ENCODE measurements at places on chromosomes 4 and X. TPM values are rescaled to one million over a fixed set of nuclear protein-coding genes. Genes with fewer than 3 reads are reported as not detected.
A peak's percentile ranks its signal among the peaks of the same experiment; 100 is the strongest.

Gene POF1B
- not detected for total RNA-seq

Gene HSD17B13
- not detected for total RNA-seq

Gene DTHD1
- not detected for total RNA-seq

Gene JCHAIN
- total RNA-seq = not detected

Gene CYTL1
- total RNA-seq = not detected

Gene HMX1
- not detected for total RNA-seq

Gene GC
- total RNA-seq = not detected

Gene COL4A5
- total RNA-seq = 1.0 TPM

Gene FABP2
- total RNA-seq = not detected

Gene P2RY4
- total RNA-seq = not detected

Gene RPS3A
- total RNA-seq = 5,462 TPM

Gene SULT1E1
- not detected for total RNA-seq

Gene EVC2
- total RNA-seq = not detected

Gene COL25A1
- not detected for total RNA-seq

Gene TMPRSS11B
- not detected for total RNA-seq

Gene PDE5A
- 2.5 TPM for total RNA-seq

Gene REELD1
- not detected for total RNA-seq

Gene IBSP
- not detected for total RNA-seq

- no peak for DNase-seq
Measured at GRCh38 chrX:150100261-150100660, 162.0 kb upstream of the EOLA2 start.

DNA sequence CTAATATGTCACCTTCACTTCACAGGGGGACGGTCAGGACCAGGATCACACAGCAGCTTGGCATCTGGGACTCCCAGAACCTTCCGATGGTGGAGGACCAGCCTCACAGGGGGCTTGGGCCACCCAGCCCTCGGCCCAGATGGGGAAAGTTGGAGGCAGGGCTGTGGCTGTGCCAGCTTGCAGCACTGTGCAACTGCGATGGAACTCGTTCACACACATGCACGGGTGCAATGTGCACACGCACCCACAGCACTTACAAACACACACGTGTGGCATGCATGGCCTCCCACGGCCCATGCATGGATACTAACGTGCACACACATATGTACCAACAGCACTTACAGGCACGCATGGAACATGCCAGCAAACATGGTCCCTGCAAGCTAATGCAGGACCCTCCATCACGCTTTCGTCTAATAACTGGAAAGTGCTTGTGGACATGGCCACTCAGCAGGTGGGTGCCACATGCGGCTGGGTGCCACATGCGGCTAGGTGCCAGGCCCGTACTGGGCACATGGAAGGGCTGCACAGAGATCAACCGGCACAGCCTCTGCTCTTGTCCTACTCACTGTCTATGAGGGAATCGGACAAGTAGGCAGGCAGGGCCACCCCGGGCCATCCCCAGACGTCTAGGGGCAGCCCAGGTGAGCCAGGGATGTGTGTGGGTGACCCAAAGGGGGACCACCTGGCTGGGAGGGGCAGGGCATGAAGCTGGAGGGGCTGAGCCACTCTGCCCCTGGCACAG is 63.2 kb downstream of the ADRA2C start:
- no peak for DNase-seq

GRCh38 chrX:119887721-119888425 is 7.8 kb upstream of the AKAP14 start:
- peak; percentile 30 for DNase-seq

- peak; percentile 7 for DNase-seq
Measured at GRCh38 chr4:162229670-162230069, 65.9 kb upstream of the FSTL5 start.

DNA sequence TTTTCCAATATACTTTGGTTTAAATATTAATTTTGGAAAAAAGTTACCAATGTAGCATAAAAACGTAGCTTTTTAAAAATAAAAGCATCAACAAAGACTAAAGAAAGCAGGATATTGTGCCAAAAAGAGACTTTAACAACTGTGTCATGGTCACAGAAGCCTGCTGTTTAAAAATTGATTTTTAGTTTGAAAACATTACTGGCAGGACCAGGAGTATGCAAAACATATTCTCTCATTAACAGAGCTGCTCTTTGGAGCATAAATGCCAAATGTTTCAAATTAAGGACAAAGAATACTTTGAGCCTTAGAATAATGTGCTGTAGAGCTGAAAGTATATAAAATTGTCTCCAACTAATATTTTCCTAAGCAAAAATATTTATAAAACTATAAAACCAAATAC is 279.0 kb downstream of the ARAP2 start:
- DNase-seq = no peak

DNA sequence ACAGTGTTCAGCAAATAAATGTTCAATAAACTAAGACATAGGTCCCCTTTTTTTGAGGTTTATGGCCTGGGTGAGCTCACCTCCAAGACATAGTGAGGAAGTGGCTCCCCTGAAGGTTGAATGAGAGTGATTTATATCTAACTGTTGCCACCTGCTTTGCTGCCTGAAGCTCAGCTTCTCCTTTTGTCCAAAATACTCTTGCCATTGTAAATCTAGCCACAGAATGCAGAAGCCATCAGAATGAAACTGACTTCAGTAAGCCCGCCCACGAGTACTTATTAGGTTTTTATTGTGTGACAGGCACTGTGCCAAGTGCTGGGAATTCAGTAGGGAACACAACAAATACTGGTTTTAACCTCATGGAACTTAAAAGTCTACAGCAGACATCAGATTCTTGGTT is 18.0 kb downstream of the SPINK2 start:
- no peak for DNase-seq

- no peak for DNase-seq
Measured at GRCh38 chr4:3010577-3010976, 47.2 kb downstream of the GRK4 start.

- DNase-seq = no peak
Measured at GRCh38 chr4:2339458-2340271, 77.8 kb upstream of the MXD4 start.

GRCh38 chrX:56318076-56318475 is 85.9 kb downstream of the KLF8 start:
- no peak for DNase-seq

GRCh38 chr4:83504503-83504902 is 19.6 kb upstream of the ABRAXAS1 start:
- no peak for DNase-seq

DNA sequence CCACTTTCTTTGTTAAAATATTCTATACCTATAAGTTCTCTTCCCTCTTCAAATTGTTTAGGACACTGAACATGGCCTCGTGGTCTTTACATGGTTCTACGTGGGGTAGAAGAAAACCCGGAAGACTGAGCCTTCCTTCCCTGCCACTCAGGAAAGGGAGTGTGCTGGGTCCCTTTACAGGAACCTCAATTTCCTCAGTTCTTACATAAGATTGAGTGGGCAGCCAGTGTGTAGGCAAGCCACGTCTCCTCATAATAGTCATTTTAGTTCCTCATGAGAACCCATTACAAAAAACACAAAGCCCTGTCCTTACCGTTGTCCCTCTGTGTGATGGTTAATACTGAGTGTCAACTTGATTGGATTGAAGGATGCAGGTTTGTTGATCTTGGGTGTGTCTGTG is 28.7 kb upstream of the SMIM10L2A start:
- no peak for DNase-seq

DNA sequence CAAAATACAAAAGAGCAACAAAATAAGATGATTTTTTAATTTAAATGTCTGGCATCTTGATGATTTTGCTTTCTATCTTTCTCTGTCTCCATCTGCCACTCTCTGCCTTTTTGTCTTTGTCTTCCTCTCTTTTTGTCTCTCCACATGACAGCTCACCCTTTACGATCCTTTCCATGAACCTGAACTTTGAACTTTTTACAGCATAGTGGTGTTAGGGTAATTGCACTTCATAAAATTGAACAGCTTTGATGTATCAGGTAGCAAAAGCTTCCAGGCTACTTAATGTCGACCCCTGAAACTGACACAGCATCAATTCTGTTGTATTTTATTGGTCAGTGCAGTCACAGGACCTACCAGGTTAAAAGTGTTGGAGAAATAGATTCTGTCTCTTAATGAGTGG is 1517.0 kb downstream of the ADGRL3 start:
- DNase-seq = no peak

GRCh38 chrX:154827194-154828015 is 7.1 kb downstream of the SMIM9 start:
- DNase-seq = no peak

- no peak for DNase-seq
Measured at GRCh38 chrX:138519296-138519695, 192.2 kb downstream of the FGF13 start.

DNA sequence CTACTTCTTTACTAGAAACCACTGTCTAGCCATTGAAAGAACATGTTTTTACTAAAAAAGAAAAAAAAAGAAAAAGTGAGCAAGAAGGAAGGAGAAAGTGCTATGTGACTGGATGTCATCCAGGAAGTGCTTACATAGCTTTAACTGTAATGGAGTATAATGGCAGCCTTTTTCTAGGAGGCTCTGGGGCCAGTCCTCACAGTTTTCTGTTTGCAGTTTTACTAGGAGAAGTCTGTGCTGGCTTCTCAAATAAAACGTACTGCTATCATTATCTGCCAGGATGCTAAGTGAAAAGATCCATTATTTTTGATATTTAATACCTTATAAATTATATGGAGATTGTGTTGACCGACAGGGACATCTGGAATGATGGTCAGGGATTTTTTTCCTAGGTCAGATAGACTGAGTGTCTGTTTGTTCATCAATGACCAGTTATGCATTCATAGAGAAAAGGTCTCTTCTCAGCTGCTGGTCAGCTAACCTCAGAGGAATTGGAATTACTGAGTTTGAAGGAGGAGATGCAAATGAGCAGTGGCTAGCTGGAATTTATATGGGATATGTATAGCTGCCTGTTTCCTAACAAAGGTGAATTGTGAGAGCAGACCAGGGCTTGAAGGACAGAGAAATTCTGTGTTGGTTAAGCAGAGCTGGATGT is 21.7 kb downstream of the LPAR4 start:
- no peak for DNase-seq

GRCh38 chr4:69701696-69702095 is 48.6 kb upstream of the UGT2A1 start:
- DNase-seq = no peak

- DNase-seq = no peak
Measured at GRCh38 chr4:175946472-175947116, 119.0 kb upstream of the WDR17 start.

- no peak for DNase-seq
Measured at GRCh38 chrX:11435568-11435967, 142.4 kb downstream of the AMELX start.

- DNase-seq = no peak
Measured at GRCh38 chr4:41405464-41406112, 132.4 kb upstream of the LIMCH1 start.

DNA sequence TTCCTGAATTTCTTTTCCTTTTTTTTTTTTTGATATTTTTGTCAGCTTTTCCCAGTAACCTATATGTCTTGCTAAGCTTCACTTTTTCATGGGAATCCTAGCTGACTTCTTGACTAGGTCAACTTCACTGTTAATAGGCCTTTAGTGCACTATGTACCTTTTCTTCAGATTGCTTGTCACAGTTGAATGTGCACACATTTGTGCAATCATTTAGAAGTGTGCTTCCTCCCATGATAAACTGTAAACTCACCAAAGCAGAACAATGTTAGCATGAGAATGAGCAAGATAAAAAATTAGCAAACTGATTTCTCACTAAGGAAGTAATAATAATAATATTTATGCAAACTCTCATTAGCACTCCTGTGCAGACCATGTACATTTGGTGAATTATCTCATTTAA is 173.2 kb downstream of the PABPC4L start:
- no peak for DNase-seq

- DNase-seq = no peak
Measured at GRCh38 chrX:110514509-110514908, 155.9 kb downstream of the RTL9 start.

DNA sequence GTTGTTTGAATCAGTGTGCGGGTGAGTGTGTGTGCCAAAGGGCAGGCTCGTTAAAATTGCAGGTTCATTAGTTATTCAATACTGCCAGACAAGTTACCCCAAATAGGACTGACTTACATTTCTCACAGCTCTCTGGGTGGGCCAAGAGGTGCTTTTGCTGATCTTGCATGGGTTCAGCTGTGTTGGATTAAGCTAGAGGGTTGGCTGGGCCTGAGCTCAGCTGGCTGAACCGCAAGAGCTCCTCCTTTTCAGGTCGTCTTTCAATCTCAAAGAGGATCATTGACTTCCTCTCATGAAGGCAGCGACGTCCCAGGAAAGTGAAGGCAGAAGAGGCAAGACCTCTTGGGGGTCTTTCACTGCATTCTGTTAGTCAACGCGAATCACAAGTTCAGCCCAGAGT is 343.3 kb upstream of the FRG1 start:
- no peak for DNase-seq

DNA sequence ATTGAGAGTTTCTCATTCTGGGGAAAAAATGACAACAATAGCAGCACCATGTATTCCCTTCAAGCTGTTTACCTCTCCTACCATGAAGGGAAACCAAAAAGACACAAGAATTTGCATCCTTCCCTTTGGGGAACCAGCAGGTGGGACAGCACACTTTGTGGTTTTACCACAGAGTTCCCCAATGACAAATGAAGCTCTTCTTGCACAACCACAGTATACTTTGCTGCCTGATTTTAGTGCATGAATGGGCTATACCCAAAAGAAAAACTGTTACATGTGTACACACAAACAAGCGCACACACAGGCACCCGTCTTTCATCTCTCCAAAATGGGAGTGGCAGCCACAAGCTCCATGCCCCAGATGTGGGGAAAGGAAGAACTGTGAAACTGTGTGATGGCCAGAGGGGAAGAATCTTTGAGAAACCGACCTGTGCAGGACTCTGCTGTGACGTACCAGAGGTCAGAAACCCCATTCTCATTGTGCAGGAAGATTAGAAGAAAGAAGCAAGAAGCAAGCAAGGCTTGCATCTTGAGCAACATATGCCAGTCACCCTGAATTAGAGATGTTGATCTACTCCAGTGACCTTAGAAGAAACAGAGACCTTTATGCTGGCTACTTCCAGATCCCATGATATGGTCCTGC is 2.7 kb upstream of the MAML3 start:
- DNase-seq = no peak

DNA sequence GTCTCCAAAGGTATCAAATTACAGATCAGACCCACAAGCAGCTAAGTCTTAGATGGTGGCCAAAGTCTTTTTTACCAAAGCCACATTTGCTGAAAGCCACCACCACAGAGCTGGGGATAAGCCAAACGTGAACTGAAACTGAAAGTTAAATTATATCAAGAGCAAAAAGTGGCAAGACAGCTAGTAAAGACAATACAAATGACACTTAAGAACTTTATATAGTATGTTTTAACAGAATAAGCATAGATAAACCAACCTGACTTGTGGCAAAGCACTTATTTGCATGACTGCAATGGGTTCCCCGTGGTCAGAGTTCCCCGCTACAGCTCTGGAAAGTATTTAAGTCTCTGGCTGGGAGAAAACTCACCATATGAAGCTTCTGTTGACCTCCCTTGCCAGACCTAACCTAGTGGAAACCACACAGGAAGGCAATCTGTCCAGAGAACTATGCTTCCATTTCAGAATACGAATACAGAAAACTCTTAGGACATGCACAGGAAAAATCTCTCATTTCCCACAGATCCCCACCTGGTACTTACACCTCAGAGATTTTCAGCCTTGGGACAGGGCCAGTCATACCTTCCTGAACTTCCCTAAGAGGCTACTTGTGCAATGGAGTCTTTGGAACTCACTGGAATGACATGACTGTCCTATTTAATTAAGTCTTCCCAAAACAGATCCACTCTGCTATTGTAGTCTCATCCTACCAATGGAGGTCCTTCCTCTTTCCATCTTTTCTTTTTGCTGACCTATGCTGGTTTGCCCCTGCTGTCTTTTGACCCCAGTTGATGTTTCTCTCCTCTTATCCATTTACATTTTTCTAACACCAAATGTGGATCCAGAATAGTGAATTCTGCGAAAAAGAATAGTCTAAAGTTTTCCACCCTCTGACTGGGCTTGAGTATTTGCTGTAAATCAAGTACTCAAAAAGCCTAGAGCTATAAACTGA is 225.1 kb downstream of the NR3C2 start:
- no peak for DNase-seq

All from Caki2 (cell line).